ENCODE measurements at places on chromosomes 11 and 22.

DNA sequence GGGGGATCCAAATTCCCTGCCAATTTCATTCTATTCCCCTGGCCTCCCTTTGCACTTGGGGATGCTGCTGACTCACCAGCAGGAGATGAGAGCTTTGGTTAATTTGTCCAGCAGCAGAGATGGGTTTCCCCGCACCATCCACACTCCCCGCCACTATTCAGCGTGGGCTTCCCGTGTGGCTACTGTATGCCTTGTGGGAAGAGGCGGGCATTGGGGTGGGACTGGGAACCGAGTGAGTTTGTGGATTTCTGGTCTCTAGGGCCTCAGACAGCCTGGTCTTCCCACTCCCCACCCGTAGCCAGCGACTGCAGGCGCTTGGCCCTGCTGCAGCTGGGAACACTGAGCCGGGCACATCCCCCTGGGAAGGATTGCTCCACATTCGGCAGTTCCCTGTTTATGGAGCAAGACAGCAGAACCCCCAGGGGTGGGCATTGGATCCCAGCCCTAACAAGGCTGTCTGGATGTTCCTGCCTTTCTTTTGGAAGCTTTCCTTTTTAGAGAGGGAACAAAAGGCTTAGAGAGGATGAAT lies 23.4 kb downstream of the KIAA1671 start:
- DNase-seq, result no peak

DNA sequence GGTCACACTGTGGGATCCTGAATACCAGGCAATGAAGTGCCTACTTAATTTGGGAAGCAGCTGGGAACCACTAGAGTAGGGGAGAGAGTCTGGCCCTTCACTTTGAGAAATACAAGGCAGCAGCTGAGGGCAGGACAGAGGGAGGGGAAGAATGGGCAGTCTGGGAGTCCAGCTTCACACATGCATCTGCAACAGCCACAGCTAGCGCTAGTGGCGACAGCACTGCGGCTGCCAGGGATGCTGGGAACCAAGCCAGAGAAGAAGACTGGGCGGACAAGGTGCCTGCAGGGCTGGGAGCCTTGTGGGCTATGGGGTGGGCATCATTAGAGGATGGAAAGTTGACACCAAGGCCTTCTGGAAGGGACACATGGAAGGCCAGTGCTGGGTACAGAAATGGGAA lies 15.8 kb downstream of the SCUBE2 start:
- DNase-seq, result no peak

GRCh38 chr11:86140334-86140990 lies 71.6 kb upstream of the PICALM start:
- DNase-seq, result no peak

DNA sequence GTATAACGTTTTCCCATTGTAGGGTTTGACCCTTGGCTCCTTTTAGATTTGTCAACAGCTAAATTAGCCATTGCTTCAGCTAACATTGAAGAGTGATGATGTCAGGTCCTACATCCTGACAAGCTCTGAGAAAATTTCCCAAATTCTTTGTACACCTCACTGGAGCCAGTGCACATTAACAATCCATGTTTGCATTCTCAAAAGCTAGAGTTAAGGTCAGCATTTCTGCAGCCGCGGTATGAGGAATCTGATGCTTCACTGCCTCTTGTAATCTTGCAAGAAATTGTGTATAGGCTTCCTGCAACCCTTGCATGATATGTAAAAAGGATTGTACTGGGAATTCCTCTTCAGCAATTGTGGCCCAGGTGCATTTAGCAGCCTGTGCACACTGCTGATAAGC lies 33.1 kb upstream of the NCAM1 start:
- DNase-seq, result no peak

- DNase-seq, result no peak
Measured at GRCh38 chr11:57904376-57904775, 119.3 kb upstream of the OR9Q1 start.

GRCh38 chr11:58688789-58689503 lies 42.8 kb downstream of the GLYAT start:
- DNase-seq, result no peak

GRCh38 chr11:100942016-100942415 lies 187.6 kb downstream of the PGR start:
- DNase-seq, result no peak

DNA sequence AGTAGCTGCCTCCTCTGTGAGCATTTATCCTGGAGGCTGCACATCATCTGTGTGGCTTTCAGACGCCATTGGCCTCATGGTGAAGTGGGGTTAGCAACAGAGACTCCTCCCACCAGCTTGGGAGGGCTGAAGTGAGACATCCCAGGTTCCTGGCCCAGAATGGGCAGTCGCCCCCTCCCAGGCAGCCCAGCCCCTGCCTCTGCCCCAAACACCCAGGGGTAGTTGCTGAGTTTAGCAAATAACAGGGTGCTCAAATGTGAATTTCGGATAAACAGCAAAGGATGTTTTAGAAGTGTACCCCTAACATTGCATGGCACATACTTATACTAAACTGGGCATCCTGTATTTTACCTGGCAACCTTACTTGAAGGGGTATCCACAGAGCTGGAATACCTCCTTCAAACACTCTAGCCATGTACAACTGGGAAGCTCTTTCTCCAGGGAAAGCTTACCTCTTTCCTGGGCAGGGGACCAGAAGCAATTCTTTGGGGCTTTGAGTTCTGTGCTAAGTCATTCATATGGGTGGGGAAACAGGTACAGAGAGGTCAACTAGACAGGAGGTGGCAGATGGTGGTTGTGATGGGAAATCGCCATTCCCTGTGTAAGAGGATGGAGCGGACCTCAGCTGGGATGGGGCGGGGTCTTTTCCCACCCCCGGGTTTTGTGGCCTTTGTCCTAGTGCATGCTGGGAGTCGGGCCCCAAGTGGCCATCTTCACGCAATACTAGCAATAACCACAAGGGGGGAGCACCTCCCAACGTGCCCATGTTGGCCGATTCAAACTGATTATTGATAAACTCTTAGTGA lies 19.3 kb downstream of the MTFP1 start:
- peak; percentile 65 for DNase-seq

DNA sequence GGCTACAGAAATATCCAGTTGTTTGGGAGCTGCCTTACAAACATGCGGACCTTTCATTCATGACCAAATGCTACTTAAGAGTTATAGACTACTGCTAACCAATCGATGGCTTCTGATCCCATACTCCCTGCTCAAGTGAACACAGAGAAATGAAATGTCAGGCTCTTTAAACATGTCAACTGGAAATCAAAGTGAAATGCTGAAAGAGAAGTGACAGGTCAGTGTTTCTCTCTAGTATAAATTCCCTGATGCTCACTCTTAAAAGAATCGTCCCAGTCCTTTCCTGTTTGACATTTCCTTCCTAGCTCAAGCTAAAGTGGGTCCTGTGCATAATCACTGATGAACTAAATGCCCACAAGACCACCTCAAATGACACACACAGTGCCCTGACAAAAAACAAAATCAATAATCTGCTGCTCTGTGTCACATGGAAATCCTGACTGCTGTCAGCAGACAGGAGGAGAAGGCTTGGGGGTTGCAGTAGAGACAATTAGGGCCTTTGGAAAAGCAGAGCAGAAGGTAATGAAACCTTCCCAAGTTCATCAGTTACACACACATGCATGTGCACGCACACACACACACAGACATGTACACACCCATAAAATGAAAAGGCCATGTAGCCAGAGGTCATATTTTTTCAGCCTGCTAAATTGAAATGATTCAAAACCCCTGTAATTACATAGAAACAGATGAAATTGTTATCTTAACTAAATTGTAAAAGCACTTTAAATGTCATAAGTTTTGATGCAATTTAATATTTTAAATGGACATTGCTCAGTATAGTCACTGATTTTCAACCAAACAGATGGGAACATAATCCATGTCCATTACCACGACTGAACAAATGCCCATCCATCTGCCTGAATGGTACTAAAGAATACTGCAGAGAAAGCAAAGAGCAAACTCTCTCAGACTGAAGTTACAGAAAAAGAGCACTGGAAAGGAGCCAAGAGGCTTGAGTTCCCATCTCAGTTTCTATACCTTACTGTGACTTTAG lies 330.7 kb downstream of the TTC28 start:
- DNase-seq, result no peak
